Smooth muscle cell of trachea (primary cell): ENCODE measurements at places on chromosomes 3 and 15. TPM values are rescaled to one million over a fixed set of nuclear protein-coding genes. Genes with fewer than 3 reads are reported as not detected.

ACOX2 gene
- 26.5 and 27.1 TPM in 2 replicates for total RNA-seq

SATB1 gene
- 20.2 and 20.8 TPM in 2 replicates for total RNA-seq

TNNC1 gene
- 0.66 TPM in 1 of 2 replicates, not detected in the other for total RNA-seq

SLC6A20 gene
- under 0.01 TPM in 1 of 2 replicates, not detected in the other for total RNA-seq

VWA5B2 gene
- not detected in 2 replicates for total RNA-seq

LDHAL6B gene
- total RNA-seq, result not detected in 2 replicates

GABRR3 gene
- total RNA-seq, result not detected in 2 replicates

WDR5B gene
- 6.1 TPM in 2 replicates for total RNA-seq

USP13 gene
- 12.4 and 23.4 TPM in 2 replicates for total RNA-seq

APH1B gene
- 24.3 and 27.1 TPM in 2 replicates for total RNA-seq

ZNF619 gene
- total RNA-seq, result 7.9 and 8.1 TPM in 2 replicates

SH3GL3 gene
- total RNA-seq, result 0.17 and 0.29 TPM in 2 replicates

RASA2 gene
- 10.9 and 16.6 TPM in 2 replicates for total RNA-seq

PTX3 gene
- total RNA-seq, result 120 and 266 TPM in 2 replicates

RARRES1 gene
- 48.3 and 232 TPM in 2 replicates for total RNA-seq

CCDC33 gene
- total RNA-seq, result not detected in 2 replicates

LMAN1L gene
- 0.15 TPM in 1 of 2 replicates, not detected in the other for total RNA-seq

ST6GAL1 gene
- 0.58 TPM in 1 of 2 replicates, not detected in the other for total RNA-seq

TKT gene
- 680 and 1,459 TPM in 2 replicates for total RNA-seq

SOX2 gene
- total RNA-seq, result 0.15 TPM in 1 of 2 replicates, not detected in the other

CFAP92 gene
- total RNA-seq, result 0.17 TPM in 1 of 2 replicates, not detected in the other

THRB gene
- 2.0 and 2.5 TPM in 2 replicates for total RNA-seq

SAMMSON gene
- not detected in 2 replicates for total RNA-seq

SCG3 gene
- total RNA-seq, result not detected in 2 replicates

MORC1 gene
- total RNA-seq, result not detected in 2 replicates

SCAANT1 gene
- total RNA-seq, result not detected in 2 replicates

ACAA1 gene
- 32.9 and 38.8 TPM in 2 replicates for total RNA-seq

CAMK2N2 gene
- total RNA-seq, result not detected in 2 replicates

ROPN1 gene
- not detected in 2 replicates for total RNA-seq

MYLK gene
- 325 and 839 TPM in 2 replicates for total RNA-seq

CX3CR1 gene
- not detected in 2 replicates for total RNA-seq

SLC12A1 gene
- not detected in 2 replicates for total RNA-seq

RETNLB gene
- not detected in 2 replicates for total RNA-seq

GRK7 gene
- under 0.01 TPM in 1 of 2 replicates, not detected in the other for total RNA-seq

CFAP100 gene
- not detected in 2 replicates for total RNA-seq

CYP19A1 gene
- 5.1 and 8.3 TPM in 2 replicates for total RNA-seq

UBAP1L gene
- total RNA-seq, result 1.5 and 2.0 TPM in 2 replicates

MKRN2OS gene
- total RNA-seq, result 0.33 TPM in 1 of 2 replicates, not detected in the other

HRH1 gene
- 17.2 and 35.6 TPM in 2 replicates for total RNA-seq

LCTL gene
- total RNA-seq, result 2.6 TPM in 2 replicates

FAM43A gene
- total RNA-seq, result 13.1 and 25.8 TPM in 2 replicates
